ENCODE measurements at places on chromosomes 2 and 18. TPM values are rescaled to one million over a fixed set of nuclear protein-coding genes. Genes with fewer than 3 reads are reported as not detected.
A peak's percentile ranks its signal among the peaks of the same experiment; 100 is the strongest.

DNA sequence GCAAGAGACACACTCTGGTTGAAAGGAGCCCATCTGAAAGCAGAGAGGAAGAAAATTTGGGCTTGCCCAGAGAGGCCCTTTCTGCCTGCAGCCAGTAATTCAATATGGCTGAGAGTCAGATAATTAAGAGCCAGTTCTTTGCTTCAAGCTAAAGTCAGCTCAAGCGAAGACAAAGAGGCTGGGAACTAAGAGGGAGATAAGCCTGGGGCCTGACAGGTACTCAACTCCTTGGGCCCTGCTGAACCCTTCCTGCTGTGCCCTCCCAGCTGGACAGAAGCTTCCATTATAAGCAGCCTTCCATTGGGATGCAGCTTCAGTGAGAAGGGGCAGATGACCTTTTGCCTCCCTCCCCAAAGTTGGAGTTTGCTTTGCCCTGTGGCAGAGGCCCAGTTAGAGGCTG is 12.0 kb downstream of the FBXO41 start:
- no peak for DNase-seq

GRCh38 chr2:191740759-191741158 is 62.8 kb downstream of the NABP1 start:
- DNase-seq = no peak

GALNT14 gene
- total RNA-seq = 3.4 TPM

- no peak for DNase-seq
These were observed 477 bp upstream of the WDCP start for GRCh38 chr2:24047703-24048033.

DNA sequence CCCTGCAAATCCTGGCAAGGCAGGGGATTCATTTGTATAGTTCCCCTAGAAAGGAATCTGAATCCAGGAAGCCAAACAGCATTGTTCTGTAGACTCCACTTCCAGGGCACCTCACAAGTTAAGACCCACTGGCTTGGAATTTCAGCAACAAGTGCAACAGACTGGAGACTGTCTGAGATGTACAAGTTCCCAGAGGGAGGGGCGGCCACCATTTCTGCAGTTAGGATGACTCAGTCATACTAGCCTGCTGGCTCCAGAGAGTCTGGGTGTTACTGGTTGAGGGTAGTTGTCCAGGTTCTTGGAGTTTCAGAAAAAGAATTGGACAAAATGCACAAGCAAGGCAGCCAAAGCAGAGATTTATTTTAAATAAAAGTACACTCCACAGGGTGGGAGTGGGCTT is 384.2 kb downstream of the DSC3 start:
- DNase-seq = no peak

GRCh38 chr2:47189635-47190034 is 34.5 kb upstream of the STPG4 start:
- DNase-seq = no peak

- no peak for DNase-seq
These were observed 9.7 kb downstream of the SERPINB7 start for GRCh38 chr18:63784787-63785452.

- no peak for DNase-seq
These were observed 85.7 kb downstream of the CEP192 start for GRCh38 chr18:13076886-13077285.

TRAPPC8 gene
- total RNA-seq = 38.7 TPM

SSB gene
- total RNA-seq = 184 TPM

ZNF892 gene
- 3.6 TPM for total RNA-seq

DNA sequence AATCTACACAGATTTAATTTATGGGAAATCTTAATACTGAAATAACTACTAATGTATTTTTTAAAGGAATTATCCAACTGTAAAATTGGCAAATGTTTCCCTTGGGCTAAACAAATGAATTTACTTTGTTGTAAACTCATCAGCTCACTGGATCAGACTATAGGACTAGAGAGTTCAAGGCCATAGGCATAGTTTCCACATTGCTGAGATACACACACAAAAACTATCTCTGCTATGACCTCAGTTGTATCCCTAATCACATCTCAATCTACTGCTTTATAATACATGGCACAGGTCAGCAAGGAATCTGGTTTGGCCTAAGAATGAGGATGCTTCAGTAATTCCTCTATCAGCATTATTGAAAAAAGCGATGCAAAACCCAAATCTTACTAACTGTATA is 101.1 kb upstream of the SLC39A10 start:
- DNase-seq = no peak

DNA sequence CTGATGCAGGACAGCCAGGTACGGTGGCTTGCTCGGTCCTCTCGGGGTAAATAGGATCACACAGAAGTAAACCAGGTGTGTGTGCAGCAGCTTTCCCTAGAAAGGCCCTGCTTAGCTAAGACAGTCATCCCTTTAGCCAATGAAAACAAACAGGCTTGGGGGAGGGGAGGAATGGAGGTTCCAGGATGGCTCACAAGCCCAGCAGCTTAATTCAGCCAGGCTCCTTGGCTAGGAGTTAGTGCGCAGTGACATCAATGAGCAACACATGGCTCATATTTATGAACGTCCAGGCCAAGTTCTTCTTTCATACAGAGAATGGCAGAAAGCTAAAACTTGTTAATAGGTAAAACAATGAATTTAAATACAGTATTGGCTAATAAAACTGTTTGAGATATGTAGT is 10.2 kb downstream of the IAH1 start:
- no peak for DNase-seq

DNA sequence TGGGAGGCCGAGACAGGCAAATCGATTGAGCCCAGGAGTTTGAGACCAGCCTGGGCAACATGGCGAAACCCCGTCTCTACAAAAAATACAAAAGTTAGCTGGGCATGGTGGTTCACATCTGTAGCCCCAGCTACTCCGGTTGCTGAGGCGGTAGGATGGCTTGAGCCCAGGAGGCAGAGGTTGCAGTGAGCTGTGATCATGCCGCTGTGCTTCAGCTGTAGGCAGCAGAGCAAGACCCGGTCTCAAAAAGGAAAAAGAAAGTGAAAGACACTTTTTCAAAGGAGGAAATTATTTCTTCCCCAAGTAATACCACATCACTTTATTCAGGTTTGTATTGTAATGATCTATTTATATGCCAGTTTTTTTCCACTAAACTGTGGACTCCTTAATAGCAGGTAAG is 35.7 kb upstream of the TAF4B start:
- no peak for DNase-seq

DNA sequence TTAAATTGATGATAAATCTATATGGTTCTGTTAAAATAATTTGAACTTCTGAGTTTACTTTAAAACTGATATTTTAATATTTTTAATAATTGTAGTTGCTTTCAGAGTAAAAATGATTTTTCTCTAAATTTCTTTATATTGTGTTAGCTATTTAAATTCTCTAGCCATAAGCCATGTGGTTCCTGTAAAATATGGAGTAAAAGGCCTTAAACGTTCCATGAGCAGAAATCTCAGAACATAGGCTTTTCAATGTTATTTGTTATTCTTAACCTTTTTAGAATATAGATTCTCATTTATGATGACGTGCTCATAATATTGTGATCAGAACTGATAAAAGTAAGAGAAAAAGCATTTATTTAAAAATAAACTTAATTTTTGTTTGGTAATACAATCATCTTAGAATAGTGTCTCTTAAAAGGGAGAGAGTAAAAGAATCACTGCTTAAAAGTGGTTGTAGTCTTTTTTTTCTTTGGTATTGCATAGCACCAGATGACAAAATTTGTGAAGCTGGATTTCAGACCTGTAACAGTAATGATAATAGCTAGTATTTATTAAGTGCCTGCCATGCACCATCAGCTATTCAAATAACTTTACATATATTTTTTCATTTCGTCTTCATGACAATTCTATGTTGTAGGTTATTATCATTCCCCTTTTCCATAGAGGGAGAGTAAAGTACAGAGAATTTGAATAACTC is 2.7 kb downstream of the BMPR2 start:
- no peak for DNase-seq

DNA sequence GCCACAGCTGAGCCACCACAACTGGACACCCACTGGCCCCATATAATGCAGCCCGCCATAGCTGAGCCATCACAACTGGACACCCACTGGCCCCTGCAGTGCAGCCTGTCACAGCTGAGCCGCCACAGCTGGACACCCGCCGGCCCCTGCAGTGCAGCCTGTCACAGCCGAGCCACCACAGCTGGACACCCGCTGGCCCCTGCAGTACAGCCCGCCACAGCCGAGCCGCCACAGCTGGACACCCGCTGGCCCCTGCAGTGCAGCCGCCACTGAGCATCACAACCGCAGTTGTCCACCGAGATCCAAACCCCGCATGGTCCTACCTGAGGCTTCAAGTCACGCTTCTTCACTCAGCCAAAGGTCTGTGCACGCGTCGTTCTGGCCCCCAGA is 134.2 kb downstream of the PXDN start:
- DNase-seq = peak; percentile 65

GRCh38 chr2:190303647-190304046 is 16.0 kb downstream of the HIBCH start:
- no peak for DNase-seq

GRCh38 chr2:35337922-35338321 is 1017.7 kb upstream of the CRIM1 start:
- DNase-seq = no peak

PPP1R7 gene
- 48.9 TPM for total RNA-seq

GRCh38 chr18:13605901-13606300 is 120.5 kb downstream of the FAM210A start:
- DNase-seq = no peak

- DNase-seq = no peak
These were observed 9.4 kb upstream of the TACR1 start for GRCh38 chr2:75208738-75209137.

TLX2 gene
- total RNA-seq = not detected

DNA sequence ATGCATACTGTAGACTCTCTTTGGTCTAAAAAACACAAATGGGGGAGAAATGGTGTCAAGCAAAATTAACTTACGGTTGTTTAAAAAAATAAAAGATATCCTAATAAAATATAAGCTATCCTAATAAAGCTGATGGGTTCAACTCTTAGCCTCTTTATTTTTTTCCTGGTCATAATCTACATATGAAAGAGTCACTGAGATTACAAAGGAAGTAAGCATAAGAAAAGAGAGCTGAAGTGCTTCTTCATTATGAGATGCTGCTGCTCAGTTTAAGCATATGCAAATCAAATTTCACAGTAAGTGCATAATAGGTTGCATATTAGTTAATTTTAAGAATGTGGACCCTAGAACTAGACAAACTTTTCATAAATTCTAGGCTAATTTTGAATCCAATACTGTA is 59.9 kb upstream of the DNER start:
- no peak for DNase-seq

DNA sequence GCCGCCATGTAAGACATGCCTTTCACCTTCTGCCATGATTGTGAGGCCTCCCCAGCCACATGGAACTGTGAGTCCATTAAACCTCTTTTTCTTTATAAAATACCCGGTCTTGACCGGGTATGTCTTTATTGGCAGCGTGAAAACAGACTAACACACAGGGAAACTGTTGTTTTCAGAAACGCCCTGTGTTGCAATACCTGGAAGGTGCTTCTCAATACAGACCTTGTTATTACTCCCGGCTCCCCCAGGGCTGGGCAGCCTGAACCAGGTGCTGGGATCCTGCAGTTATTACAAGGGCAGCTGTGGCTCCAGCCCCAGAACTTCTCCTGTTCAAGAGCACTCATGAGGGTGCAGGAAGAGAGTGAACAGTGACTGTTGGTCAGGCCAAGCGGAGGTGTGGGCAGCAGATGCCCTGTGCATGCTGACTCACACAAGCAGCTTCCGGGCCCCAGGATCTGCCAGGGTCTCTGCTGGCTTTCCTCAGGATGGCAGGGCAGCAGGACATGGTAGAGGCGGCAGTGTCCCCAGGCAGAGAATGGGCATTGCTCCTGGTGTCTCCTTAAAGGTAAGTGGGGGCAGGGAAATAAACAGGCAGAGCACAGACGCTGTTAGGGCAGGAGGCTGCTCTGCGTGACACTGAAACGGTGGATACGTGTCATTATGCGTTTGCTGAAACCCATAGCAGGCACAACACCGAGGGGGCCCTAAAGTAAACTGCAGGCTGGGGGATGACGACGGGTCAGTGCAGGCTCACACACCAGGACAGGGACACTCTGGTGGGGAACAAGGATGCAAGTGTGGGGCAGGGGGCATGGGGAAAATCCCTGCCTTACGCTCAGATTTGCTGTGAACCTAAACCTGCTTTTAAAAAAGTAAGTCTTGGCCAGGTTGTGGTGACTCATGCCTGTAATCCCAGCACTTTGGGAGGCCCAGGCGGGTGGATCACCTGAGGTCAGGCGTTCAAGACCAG is 89.1 kb downstream of the NDUFA10 start:
- DNase-seq = peak; percentile 69

- DNase-seq = no peak
These were observed 148.6 kb downstream of the ZNF236 start for GRCh38 chr18:76970770-76971559.

ATF2 gene
- 51.5 TPM for total RNA-seq

OSR1 gene
- total RNA-seq = 41.6 TPM

DNA sequence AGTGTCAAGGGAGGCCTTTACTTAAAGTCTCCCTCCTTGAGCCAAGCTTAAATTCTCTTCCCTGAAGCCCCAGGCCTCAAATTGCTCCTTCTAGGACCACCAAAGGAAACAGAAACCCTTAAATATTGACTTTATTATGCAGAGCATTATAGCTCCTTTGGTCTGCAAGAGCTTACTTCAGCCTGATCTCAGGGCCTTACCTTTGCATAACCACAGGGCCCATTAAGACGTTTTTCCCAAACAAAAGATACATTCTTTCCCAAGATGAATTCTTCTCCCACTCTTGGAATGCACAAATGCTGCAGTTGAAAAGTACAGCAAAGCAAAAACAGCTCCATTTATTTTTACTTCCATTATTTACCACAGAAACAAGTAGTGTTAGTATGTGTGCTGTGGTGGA is 130.8 kb downstream of the B3GNT2 start:
- no peak for DNase-seq

DNA sequence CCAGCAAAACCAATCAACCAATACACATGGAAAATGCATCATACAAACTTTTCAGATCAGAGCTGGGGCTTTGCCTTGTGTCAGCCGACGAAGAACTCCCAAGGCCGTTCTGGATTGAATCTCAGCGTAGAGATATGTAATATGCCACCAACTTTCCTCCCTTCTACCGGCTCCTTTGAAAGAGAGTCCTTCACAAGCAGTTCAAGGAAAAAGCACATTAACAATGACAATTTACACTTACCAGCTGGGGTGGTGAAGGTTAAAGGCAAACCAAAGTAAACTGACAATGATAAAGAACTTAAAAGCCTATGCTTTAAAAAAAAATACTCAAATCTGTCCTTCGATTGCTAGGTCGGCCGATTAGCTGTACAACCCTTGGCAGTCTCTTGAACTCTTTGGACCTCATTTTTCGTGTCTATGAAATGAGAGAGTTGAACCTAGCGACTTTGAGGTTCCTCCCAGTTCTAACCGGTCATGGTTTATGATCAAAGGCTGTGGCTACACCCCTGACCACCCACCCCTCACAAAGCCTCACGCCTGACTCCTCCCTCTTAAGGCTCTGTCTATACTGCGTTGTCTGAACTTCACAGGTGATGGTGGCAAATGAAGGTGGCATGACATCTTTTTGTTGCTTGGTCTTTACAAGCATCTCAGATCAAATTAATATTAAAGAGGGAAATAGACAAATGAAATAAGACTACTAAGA is 46.2 kb downstream of the BCL2 start:
- DNase-seq = no peak

Data from mesenteric fat pad (tissue), 1 donor.